Posterior cingulate gyrus (tissue), 11 donors: ENCODE measurements at places on chromosomes 2 and 18.

DNA sequence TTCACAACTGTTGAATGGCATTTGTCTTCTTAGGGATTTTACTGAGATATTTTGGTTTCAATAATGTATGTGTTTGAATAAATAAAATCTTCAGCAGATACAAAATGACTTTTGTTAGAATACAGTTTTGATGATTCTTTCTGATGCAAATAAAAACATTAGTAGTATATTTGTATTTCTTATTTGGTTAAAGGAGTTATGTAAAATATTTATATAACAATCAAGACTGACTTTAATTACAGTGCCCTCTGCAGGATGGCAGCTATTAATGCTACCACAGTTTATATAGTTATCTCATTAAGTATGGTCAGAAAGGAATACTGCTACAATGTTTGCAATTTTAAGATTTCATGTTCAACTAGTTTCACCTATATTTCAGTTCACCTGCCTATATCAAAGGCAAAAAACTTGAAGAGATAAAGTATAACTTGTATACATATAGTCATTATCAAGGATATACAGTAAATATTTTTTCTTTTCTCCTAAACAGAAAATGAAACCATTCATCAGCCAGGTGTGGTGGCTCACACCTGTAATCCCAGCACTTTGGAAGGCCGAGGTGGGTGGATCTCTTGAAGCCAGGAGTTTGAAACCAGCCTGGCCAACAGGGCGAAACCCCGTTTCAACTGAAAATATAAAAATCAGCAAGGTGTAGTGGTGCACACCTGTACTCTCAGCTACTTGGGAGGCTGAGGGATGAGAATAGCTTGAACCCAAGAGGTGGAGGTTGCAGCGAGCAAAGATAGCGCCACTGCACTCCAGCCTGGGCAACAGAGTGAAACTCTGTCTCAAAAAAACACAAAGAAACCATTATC, 19.8 kb downstream of the ARL5A start:
- no peak for DNase-seq

- no peak for DNase-seq
Measured at GRCh38 chr2:191188550-191189093, 37.8 kb upstream of the STAT4 start.

- DNase-seq = no peak
Measured at GRCh38 chr2:54194761-54195750, 61.0 kb downstream of the TSPYL6 start.

GRCh38 chr2:109655287-109655686, 41.1 kb downstream of the SOWAHC start:
- no peak for DNase-seq

DNA sequence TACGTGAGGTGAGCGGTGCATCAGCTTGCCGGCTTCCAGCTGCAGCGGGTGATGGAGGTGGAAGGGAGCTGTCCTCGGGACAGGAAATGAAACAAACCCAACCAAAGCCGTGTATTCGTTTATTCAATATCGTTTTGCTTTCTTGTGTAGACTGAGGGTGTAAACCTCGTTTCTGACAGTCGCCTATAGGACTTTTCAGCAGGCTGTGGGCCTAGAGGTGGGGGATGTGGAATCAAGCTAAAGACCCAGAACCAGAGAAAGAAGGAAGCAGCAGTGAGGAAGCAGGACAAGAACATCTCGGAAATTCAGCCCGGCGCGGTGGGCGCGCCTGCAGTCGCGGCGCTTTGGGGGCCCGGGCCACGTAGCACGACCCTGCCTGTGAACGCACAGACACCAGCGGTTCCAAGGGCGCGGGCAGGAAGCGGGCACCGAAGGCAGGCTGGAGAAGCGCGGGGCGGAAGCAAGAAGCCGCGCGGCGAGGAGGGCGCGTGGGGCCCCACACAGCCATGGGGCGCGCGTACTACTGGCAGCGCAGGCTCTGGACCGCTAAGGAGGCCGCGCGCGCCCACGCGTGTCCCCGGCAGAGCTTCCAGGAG, 755 bp upstream of the ATP9B start:
- no peak for DNase-seq

- DNase-seq = no peak
Measured at GRCh38 chr2:154207288-154208047, 335.7 kb downstream of the GALNT13 start.

GRCh38 chr2:38405917-38406596, 29.0 kb upstream of the ATL2 start:
- peak; percentile 29 for DNase-seq

DNA sequence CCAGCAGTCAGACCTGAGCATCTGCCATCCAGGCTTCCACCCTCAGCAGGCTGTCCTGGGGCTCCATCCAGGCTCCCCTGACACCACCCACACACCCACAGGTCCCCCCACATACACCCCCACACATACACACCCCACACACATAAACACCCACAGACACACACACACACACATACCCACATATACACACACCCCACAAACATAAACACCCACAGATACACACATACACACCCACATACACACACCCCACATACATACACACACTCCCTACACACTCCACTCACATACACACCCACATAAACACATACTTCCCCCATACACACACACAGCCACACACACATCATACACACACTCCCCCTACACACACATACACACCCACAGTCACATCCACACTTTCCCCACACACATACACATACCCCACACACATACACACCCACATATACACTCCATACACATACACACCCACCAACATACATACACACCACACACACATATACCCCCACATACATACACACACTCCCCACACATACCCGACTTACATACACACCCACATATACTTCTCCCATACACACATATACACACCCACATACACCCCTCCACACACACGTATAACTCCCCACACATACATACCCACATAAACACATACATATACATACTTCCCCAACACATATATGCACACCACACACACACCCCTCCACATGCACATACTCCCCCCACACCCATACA, 183.3 kb upstream of the ETAA1 start:
- no peak for DNase-seq

DNA sequence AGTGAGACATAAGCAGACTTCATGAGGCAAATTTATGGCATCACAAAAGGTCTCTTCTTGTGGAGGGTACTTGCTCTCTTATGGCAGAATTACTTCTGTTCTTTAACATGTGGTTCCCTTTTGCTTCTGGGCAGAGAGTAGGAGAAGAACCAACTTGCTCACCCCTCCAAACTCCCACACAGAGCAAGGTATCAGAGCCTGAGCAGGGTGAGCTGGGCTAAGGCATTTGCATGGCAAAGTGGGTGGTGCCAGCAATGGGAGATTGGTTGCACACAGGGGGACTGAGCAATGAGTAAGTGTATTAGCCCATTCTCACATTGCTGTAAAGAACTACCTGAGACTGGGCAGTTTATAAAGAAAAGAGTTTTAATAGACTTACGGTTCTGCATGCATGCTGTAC, 64.2 kb upstream of the ITGB6 start:
- no peak for DNase-seq

DNA sequence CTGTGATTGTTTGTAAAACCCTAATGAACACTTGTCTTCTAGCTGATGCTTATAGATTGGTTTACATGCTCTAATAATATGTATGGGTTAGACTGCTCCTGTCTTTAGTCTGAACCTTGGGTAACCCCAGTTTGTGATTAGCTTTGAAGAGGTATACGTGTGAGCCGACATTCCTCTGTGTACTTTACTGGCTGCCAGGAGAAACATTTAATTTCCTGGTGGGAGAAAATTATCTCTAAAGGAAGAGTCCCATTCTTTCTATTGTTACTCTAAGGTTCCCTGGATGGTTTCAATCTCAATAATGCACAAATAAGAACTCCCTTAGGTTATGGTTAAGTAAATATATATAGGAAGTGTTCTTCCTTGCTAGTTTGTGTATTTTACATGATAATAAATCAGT, 143.6 kb upstream of the ZSWIM2 start:
- no peak for DNase-seq

GRCh38 chr2:64262071-64262470, 117.9 kb upstream of the PELI1 start:
- DNase-seq = no peak

DNA sequence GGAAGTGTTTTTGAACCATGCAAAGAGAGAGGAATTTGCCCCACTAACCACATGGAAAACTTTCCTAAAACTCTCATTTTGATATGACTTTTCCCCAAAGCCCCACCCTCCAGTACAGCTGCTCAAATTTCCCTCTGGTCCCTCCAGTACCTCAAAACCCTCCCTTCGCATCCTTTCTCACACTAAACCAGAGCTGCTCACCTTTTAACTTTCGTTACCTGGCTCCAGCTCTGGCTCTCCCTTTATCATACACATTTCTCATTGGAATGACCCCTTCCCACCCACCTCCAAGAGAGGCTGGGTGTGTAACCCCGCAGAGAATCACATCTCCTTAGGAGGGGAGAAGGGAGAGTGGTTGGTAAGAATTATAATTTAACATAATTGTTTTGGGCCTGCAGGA, 86.8 kb upstream of the NDUFV2 start:
- no peak for DNase-seq

- no peak for DNase-seq
Measured at GRCh38 chr2:113376253-113376912, 61.1 kb upstream of the ZNG1B start.

DNA sequence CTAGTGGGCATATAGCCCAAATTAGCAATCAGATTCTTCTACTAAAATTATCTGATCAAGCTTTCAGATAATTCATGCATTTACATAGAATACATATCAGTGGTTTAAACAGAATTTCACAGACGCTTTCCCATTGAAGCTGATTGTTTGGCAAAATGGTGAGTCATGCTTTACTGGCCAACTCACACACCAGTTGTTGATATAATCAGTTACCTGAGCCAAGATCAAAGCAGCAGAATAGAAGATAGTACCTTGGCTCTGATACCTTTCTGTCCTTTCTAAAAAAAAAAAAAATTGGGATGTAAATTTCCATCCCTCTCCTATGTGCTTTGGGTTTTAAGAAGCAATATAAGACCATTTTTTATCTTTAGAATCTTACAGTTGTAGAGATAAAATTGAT, 178.0 kb downstream of the MCFD2 start:
- DNase-seq = no peak

- no peak for DNase-seq
Measured at GRCh38 chr2:41863062-41863461, 184.8 kb upstream of the PKDCC start.

DNA sequence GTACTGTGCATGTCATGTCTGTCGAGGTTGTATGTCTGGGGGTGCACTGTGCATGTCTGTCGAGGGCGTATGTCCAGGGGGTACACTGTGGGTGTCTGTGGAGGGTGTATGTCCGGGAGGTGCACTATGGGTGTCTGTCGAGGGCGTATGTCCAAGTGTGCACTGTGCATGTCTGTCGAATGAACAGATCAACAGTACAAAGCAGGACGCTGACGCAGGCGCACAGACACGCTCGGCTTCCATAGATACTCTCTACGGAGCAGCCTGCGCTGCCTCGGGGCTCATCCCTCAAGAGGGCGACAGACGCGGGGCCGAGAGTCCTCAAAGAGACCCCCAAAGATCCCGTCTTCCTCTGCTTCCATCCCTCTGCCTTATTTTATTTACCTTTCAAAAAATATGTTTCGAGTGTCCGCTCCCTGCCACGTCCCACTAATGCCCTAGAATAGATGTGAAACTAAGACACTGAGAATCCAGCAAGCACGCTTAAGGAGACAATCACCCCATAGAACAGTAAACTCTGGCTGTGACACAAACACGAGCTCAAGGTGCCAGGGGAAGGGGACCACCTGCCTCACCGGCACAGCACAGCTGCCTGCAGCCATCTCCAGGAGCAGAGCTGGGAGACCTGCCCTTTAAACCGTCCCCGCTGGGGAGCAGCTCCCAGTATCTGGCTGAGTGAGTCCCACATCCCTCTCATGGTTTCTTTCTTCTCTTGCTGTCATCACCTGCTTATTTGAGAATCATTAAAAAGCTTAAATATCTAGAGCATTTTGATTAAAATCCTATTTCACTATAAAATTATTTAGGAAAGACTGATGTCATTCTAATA, 250.5 kb upstream of the MYT1L start:
- no peak for DNase-seq

DNA sequence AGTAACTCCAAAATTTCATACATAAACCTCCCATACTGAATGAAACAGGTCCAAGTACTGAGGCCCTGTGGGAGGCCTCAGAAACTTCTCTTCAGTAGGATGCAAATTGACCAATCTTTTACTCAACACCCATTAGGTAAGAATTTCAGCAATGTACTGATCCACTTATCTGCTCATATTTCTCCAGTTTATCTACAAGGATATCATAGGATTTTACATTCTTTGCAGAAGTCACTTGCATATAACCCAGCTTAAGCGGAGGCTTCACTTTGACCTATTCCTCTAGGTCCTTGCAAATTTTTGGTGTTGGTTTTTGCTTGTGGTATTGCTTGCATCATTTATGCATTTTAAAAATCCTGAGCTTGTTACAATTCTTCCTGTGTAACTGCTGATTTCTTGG, 28.8 kb upstream of the SLC3A1 start:
- no peak for DNase-seq

GRCh38 chr2:138112536-138112935, 148.3 kb downstream of the HNMT start:
- DNase-seq = no peak

DNA sequence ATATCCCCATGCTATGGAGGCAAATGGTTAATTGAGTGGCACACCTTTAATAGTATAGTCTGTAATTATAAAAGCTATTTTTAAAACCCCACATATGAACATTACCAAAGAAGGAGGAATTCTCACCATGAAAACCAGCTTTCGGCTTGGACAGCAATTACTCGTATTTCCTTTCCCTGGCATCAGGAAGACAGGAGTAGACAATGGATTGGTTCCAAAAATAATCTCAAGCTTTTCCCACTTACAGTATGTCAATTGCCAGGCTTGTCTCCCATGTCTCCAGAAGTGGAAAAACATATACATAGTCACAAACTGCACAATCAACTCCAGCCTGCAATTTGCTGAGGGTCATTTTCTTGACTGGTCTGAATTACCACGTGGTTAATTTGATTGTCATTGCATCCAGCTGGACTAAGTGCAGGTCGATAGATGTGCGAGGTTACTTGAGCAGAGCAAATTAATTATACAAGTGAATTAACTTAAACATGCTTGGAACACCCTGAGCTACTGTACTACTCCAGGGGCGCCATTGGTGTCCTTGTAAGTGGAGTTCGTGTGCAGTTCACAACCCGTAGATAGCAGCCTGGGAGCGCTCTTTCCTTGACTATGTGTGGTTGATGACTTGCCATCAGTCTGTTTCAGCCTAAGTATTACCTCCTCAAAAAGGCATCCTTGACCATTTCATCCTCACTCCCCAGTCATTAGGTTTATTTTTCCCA, 124.3 kb upstream of the PELI1 start:
- DNase-seq = no peak

- no peak for DNase-seq
Measured at GRCh38 chr18:8825273-8825672, 119.9 kb downstream of the MTCL1 start.

GRCh38 chr2:222257645-222258044, 41.2 kb downstream of the PAX3 start:
- DNase-seq = no peak

GRCh38 chr2:11743846-11744553, 2.4 kb upstream of the LPIN1 start:
- peak; percentile 81 for DNase-seq

GRCh38 chr2:219455581-219455980, 20.9 kb downstream of the SPEG start:
- no peak for DNase-seq
